GM23338 (cell line): ENCODE measurements at places on chromosomes 16 and 17.

DNA sequence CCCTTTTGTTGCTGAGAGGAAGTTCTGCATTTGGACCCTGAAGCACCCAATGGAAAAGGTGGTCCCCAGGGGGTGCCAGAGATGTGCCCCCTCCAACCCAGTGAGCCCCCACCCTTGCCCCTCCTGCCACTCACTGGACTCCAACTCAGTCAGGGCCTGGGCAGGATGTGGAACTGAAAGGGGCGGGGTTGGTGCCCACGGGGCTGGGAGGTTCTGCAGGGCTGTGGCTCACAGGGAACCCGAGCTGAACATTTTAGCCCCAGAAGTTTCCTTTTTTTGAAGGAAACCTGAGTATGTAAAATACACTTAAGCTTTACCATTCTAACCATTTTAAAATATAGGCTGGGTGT is 15.8 kb upstream of the OGFOD3 start:
- DNase-seq, result no peak

DNA sequence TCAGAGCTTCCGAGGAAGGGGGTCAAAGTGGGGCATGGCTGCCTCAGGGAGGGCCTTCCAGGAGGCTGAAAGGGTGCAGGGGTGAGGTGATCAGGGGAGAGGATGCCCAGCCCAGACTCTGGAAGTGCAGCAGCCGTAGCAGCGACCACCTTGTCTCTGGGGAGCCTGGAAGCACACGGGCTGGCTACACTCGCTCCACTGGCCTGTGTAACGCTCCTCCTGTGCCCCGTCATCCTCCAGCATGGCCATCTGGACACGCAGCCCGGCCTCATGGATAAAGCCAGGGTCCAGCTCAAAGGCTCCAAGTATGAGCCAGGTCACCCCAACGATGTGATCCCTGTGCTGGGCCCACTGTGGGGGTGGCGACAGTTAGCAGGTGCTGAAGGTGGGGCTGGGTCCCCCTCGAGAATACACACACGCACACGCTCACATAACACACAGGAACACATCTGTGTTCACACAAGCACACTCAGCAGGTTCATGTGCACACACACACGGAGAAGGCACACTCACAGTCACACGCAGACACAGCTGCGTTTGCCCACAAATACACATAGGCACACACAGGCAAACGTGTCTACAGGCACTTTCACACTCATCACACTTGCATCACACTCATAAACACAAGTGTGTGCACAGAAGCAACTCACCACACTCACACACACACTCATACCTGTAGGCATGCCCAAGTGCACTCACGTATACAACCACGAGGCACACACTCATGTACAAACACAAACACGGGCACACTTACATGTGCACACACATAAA is 19.3 kb downstream of the POLR3K start:
- no peak for DNase-seq

GRCh38 chr17:78132767-78133178 is 2.2 kb downstream of the TMC8 start:
- DNase-seq, result no peak

GRCh38 chr17:47368262-47368661 is 44.5 kb downstream of the EFCAB13 start:
- no peak for DNase-seq

- DNase-seq, result no peak
Measured at GRCh38 chr16:15606518-15607220, 36.3 kb downstream of the MARF1 start.

DNA sequence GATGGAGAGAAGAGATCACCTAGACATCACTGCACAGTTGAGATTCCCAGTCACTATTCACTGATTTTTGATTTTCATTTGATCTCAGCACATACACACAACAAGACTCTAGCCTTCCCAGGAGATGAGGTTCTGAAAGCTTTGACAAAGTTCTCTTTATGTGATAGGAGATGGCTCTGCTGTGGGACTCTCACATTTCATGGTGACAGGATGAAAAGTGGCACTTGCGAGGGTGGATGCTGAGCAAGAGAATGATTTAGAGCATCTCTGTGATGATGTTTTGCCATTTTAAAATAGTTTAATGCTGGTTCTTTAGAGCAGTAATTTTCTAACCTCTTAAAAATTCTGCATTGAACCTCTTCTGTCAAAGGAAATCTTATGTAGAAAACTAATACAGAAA is 113.3 kb upstream of the CA10 start:
- no peak for DNase-seq

DNA sequence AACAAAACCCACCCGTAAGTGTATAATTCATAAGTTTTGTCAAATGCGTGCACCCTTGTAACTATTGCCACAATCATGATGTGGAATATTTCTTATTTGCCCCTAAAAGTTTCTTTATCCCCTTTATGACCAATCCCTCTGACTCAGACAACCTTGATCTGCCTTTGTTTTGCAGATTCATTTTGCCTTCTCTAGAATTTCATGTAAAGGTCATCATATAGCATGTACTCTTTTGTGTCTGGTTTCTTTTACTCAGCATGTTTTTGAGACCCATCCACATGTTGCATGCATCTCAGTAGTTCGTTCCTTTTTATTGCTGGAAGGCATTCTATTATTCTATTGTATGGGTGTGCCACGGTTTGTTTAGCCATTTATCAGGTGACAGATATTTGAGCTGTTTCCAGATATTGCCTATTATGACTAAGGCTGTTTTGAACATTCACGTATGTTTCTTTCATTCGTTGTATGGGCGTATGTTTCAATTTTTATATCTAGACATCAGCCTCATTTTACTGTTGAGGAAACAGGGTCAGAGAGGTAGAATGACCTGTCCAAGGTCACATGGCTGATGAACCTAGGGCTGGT is 192.4 kb downstream of the RAB11FIP4 start:
- no peak for DNase-seq

GRCh38 chr17:10469459-10469858 is at the start of gene MYH4:
Gene MYH4 (minus strand): TSS chr17:10469559. CDS start chr17:10466745, 2,814 bp downstream.
- DNase-seq, result no peak

- no peak for DNase-seq
Measured at GRCh38 chr17:78105551-78105950, 23.0 kb downstream of the TMC6 start.

- no peak for DNase-seq
Measured at GRCh38 chr17:47643116-47643515, 6.6 kb upstream of the KPNB1 start.

- no peak for DNase-seq
Measured at GRCh38 chr16:79728923-79729240, 128.3 kb upstream of the MAF start.

- DNase-seq, result no peak
Measured at GRCh38 chr17:38599398-38599856, 6.3 kb downstream of the SRCIN1 start.

- no peak for DNase-seq
Measured at GRCh38 chr16:79715061-79715460, 114.5 kb upstream of the MAF start.

- DNase-seq, result peak; percentile 9
Measured at GRCh38 chr16:14399378-14400284, 230.4 kb downstream of the PARN start.

GRCh38 chr17:49316889-49317675 is 45.0 kb downstream of the ZNF652 start:
- DNase-seq, result no peak

- DNase-seq, result no peak
Measured at GRCh38 chr17:74545843-74546230, at the start of gene CD300C. Gene CD300C (minus strand): TSS chr17:74546115. CDS start chr17:74545782, 333 bp downstream.

- no peak for DNase-seq
Measured at GRCh38 chr17:22286337-22287041, 594.2 kb downstream of the KCNJ18 start.

DNA sequence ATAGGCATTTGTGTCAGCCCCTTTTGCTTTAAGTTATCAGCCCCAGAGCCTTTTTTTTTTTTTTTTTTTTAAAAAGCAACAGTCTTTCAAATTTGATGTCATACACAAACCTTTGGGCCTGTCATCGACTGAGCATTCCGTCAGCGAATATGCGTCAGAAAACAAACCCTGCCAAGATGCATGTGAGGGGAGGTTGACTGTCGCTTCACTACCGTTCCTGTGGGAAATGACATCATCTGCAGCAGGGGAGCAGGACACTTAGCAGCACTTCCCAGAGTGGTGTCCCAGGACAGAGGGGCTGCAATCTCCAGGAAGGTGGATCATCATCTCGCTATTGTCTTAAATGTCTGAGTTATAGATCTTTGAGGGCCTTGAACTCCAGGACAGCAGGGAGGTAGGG is 358.3 kb downstream of the SNX29 start:
- no peak for DNase-seq

GRCh38 chr16:87534030-87534653 is 41.3 kb upstream of the ZCCHC14 start:
- no peak for DNase-seq
